ENCODE measurements at places on chromosomes 1 and 21. TPM values are rescaled to one million over a fixed set of nuclear protein-coding genes. Genes with fewer than 3 reads are reported as not detected.

- no peak overlapping the region for H3K27ac ChIP-seq
- no peak for DNase-seq
- no peaks in the 10 kb centered on the region for H3K27me3 ChIP-seq
- no peak overlapping the region for H3K4me3 ChIP-seq
- no peaks in the 10 kb centered on the region for H3K36me3 ChIP-seq
Measured at GRCh38 chr1:234111458-234112142, 207.1 kb downstream of the SLC35F3 start.

DNA sequence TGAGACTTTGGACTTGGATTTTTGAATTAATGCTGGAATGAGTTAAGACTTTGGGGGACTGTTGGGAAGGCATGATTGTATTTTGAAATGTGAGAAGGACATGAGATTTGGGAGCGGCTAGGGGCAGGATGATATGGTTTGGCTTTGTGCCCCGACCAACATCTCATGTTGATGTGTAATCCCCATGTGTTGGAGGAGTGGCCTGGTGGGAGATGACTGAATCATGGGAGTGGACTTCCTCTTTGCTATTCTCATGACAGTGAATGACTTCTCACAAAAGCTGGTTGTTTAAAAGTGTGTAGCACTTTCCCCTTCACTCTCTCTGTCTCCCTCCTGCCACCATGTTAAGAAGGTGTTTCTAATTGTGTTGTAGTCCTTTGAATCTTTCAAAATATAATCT is 9.3 kb upstream of the PHGDH start:
- H3K36me3 ChIP-seq = no peaks in the 10 kb centered on the region
- H3K27ac ChIP-seq = no peak overlapping the region
- no peaks in the 10 kb centered on the region for H3K27me3 ChIP-seq
- no peaks in the 10 kb centered on the region for H3K4me1 ChIP-seq
- no peak for DNase-seq

GRCh38 chr1:240816472-240816871 is 204.5 kb upstream of the GREM2 start:
- no peak overlapping the region for H3K27ac ChIP-seq
- no peak overlapping the region for H3K4me3 ChIP-seq
- H3K4me1 ChIP-seq = no peaks in the 10 kb centered on the region
- H3K36me3 ChIP-seq = no peaks in the 10 kb centered on the region
- no peaks in the 10 kb centered on the region for H3K27me3 ChIP-seq
- DNase-seq = no peak

- no peaks in the 10 kb centered on the region for H3K27me3 ChIP-seq
- peak overlapping the region; percentile 97 for H3K27ac ChIP-seq
- DNase-seq = peak; percentile 89
- H3K4me3 ChIP-seq = peak overlapping the region; percentile 86
- no peaks in the 10 kb centered on the region for H3K36me3 ChIP-seq
Measured at GRCh38 chr1:172144445-172145061, 275.9 kb upstream of the C1orf105 start.

DNA sequence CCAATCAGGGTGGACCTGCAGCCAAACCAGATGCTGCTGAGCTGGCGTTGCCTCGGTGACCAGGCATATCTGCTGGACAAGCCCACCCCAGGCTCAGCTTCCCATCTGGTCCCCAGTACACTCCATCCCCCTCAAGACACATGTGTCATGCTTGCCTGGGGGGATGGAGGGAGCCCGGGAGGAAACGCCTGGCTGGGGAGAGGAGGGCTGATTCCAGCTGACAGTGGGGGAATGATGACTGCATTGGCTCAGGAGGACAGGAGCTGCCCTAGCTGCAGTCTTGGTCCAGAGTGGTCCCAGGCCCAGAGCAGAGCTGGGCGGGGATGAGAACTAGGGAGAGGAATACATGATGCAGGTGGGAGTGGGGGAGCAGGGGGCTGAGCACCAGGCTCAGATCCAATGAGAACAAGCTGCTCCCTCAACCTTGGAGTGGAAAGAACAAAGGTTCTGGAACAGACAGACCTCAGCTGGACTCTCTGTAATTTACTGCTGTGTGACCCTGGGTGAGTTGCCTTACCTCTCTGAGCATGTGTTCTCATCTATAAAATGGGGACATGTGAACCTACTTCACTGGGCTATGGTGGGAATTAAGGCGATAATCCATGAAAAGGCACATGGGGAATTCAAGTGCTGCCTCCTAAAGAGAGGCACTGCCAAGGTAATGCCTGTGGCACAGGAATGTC is 23.1 kb upstream of the ECE1 start:
- no peak for DNase-seq
- H3K4me3 ChIP-seq = no peak overlapping the region
- no peaks in the 10 kb centered on the region for H3K27me3 ChIP-seq
- no peak overlapping the region for H3K27ac ChIP-seq
- H3K36me3 ChIP-seq = no peaks in the 10 kb centered on the region
- no peaks in the 10 kb centered on the region for H3K4me1 ChIP-seq

DNA sequence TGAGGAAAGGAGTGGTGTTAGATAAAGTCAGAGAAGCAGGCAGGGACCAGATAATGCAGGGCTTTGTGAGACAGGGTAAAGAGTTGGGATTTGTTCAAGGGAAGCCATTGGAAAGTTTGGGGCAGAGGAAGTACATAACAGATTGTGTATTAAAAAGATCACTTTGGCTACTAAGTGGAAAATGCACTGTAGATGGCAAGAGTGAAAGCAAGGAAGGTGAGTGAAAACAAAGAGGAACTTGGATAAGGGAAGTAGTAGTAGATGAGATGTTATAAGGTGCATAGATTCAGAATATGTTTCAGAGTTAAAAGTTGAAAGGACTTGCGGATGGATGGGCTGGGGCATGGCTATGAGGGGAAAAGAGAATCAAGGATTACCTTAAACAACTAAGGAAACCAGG is 17.4 kb downstream of the MRPL39 start:
- peaks cover 2% of the 10 kb centered on the region for H3K36me3 ChIP-seq
- H3K27ac ChIP-seq = no peak overlapping the region
- DNase-seq = no peak
- H3K4me1 ChIP-seq = no peaks in the 10 kb centered on the region

GRCh38 chr1:59359325-59359724 is 62.4 kb downstream of the FGGY start:
- H3K27ac ChIP-seq = no peak overlapping the region
- H3K27me3 ChIP-seq = no peaks in the 10 kb centered on the region
- no peaks in the 10 kb centered on the region for H3K4me1 ChIP-seq
- H3K4me3 ChIP-seq = no peak overlapping the region
- no peak for DNase-seq
- no peaks in the 10 kb centered on the region for H3K36me3 ChIP-seq

DNA sequence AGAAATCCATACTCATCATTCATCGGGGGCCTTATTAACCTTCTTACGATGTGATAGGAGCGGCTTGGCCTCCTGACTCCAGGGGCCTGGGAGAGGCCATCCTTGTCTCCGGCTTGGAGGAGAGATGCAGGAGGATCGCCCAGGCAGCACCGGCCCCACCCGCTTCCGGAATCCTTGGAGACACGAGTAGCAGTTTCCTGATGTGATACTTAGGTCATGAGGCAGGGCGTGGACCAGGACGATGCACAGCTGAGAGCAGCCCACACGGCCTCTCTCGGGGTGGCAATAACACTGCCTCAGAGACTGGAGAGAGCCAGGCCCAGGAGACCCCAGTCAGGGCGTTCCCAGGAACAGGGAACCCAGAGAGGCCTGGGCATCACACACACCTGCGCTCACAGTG is 163.6 kb upstream of the ARHGEF16 start:
- no peaks in the 10 kb centered on the region for H3K4me1 ChIP-seq
- H3K27ac ChIP-seq = no peak overlapping the region
- no peaks in the 10 kb centered on the region for H3K36me3 ChIP-seq
- DNase-seq = no peak
- no peak overlapping the region for H3K4me3 ChIP-seq
- H3K27me3 ChIP-seq = no peaks in the 10 kb centered on the region

DNA sequence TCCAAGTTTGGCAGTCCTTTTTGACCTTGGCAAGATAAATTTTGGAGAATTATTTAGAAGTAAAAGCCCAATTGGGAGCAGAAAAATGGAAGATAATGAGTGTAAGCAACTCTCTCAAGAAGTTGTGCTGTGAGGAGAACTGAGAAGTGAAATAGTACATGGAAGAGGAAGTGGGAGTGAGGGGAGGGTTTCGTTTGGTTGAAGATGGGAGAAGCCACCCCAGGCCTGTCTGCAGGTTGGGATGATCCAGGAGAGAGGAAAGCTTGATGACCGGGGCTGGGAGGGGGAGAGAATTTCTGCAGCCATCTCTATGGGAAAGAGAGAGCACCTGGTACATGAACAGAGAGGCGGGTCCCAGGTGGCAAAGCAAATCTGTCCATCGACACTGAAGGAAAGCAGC is 8.6 kb upstream of the RCAN1 start:
- no peak overlapping the region for H3K27ac ChIP-seq
- H3K4me3 ChIP-seq = no peak overlapping the region
- no peaks in the 10 kb centered on the region for H3K36me3 ChIP-seq
- no peak for DNase-seq
- peaks cover 3% of the 10 kb centered on the region for H3K27me3 ChIP-seq

GRCh38 chr21:44658541-44658910 is 794 bp downstream of the KRTAP12-3 start:
- H3K27ac ChIP-seq = no peak overlapping the region
- H3K36me3 ChIP-seq = no peaks in the 10 kb centered on the region
- peak; percentile 3 for DNase-seq
- no peak overlapping the region for H3K4me3 ChIP-seq
- H3K4me1 ChIP-seq = no peaks in the 10 kb centered on the region

DNA sequence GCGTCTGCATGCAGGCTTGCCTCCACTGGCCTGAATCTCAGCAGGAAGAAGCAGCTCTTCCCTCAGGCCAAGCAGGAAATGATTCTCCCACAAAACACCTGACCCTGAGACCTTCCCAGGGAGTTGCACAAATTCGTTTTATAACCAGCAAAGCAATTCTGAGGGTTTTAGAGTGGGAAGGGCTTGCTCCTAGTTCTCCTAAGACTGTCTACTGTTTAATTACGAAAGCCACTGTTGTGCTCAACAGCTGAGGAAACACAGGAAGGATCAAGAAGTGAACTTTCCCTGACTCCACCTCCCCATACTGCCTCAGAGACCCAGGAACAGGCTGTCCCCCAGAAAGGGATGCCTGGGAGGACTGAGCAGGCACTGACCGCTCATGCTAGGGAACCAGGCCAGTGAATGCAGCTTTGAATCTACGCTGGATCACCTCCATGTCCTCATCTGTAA is 37.0 kb upstream of the PUM1 start:
- no peaks in the 10 kb centered on the region for H3K27me3 ChIP-seq
- H3K27ac ChIP-seq = no peak overlapping the region
- no peak for DNase-seq
- H3K4me3 ChIP-seq = no peak overlapping the region

DNA sequence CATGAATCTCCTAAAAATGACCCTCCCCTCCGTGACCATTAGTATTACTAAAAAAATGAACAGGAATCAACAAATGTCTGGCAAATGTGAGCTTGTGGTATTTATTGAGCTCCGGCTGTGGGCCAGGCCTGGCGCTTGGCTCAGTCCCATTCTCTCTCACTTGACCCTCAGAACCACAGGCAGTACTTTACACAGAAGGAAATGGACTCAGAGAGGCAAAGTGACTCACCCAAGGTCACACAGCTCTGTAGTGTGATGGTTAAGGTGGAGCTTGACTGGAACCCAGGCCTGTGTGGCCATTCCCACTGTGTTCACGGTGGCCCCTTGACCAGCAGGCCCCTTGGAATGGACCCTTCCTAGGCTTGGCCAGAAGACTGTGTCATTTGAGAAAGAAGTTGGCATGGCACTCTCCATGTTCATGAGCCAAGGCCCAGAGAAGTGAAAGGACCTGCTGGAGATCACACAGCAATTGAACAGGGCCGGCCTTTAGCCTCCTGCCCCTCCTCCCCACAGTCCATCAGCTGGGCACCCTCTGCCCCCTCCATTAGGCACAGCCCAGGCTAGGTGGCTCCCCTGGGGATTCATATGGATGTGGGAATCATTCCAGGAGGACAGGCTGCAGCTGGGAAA is 32.1 kb downstream of the FAM151A start:
- H3K27ac ChIP-seq = no peak overlapping the region
- H3K4me3 ChIP-seq = no peak overlapping the region
- no peaks in the 10 kb centered on the region for H3K27me3 ChIP-seq
- no peaks in the 10 kb centered on the region for H3K36me3 ChIP-seq

DNA sequence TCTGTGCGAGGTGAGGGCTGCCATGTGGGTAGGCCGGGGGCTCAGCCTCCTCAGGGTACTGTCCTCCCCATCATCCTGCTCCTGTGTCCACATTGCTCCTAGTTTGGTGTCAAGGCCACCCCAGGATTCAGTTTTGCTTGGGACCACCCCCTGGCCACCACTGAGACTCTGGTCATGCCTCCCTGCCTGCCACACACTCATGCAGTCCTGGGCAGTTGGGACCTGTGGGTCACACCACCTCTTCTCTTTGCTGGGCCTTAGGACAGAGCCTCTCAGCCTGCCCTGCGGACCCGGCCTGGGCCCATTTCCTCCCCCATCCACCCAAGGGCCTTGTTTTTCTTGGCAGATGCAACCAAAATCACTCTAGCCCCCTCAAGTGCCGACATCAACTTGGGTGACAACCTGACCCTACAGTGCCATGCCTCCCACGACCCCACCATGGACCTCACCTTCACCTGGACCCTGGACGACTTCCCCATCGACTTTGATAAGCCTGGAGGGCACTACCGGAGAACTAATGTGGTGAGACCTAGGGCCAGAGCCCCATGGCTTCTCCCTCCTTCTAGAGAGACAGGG is 19.4 kb downstream of the TMEM81 start:
- no peak overlapping the region for H3K27ac ChIP-seq
- no peaks in the 10 kb centered on the region for H3K4me1 ChIP-seq
- peak; percentile 32 for DNase-seq
- no peaks in the 10 kb centered on the region for H3K36me3 ChIP-seq
- no peak overlapping the region for H3K4me3 ChIP-seq
- H3K27me3 ChIP-seq = no peaks in the 10 kb centered on the region

DNA sequence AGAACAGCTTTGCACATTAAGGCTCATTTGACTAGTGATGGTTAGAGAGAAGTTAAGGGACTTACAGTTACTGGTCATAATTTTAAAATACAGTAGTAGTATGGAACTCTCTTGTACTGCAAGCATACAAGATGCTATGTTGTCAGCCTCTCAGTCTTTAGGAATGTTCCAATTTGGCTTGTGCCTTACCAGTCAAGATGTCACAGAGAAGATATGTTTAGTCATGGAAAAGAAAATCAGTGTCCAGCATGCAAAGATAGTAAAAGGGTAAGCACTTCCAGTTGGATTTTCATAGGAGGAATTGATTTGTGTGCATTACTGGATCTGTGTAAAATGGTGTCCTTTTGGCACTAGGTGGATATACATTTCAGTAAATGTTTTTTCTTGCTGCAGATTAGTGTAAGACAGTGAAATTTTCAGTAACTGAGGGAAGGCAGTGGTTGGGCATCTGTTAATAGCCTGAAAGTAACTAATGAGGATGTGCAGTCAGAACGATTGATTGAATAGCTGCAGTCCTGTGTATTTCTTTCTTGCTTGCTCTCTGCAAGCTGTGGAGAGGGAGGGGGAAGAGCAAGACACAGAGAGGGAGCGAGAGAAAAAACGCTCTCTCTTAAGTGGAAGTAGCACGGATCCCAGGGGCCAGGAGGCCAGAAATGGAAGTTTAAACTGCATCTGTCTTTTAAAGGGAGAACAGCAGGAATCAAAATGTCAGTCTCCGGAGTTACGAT is 108.2 kb downstream of the CLEC20A start:
- H3K4me3 ChIP-seq = no peak overlapping the region
- H3K4me1 ChIP-seq = no peaks in the 10 kb centered on the region
- H3K27ac ChIP-seq = no peak overlapping the region
- H3K27me3 ChIP-seq = no peaks in the 10 kb centered on the region

Gene ITSN1
- total RNA-seq = 103 TPM

Gene PLA2G2C
- not detected for total RNA-seq
